ENCODE measurements at places on chromosomes 7 and 10. TPM values are rescaled to one million over a fixed set of nuclear protein-coding genes. Genes with fewer than 3 reads are reported as not detected.

Gene TMEM213
- not detected for total RNA-seq

Gene UPK3B
- total RNA-seq = 16.8 TPM

Gene SPRN
- not detected for total RNA-seq

Gene AKR1C4
- not detected for total RNA-seq

Gene PNLIPRP1
- not detected for total RNA-seq

Gene BHLHA15
- total RNA-seq = 0.79 TPM

Gene TMEM60
- 29.1 TPM for total RNA-seq
